ENCODE measurements at places on chromosomes 2 and 18.

DNA sequence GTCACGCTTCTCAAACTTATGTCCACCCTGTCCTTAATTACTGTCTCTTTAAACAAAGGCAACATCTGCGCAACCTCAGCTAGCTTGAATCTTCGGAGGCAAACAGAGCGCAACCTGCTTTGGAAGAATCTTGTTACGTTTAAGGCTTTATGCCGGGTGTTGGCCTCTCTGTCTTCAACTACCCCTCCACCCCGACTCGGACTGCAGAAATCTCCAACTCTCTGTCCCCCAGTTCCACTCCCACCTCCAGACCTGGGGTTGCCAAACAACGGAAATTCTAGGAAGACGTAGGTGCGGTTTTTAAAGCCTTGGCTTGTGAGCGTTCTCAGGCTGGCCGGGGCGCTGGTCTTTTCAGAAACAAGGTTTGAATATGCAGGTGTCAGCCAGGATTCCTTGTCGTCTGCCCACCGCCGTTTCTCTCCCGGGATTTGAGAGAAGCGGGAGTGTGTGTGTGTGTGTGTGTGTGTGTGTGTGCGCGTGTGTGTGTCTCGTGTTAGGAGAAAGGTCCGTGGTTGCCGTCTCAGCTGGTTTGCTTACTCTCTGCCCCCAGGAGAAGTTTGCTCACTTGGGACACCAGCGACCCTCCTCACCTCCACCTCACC lies 1.1 kb upstream of the ONECUT2 start:
- no peak for DNase-seq

DNA sequence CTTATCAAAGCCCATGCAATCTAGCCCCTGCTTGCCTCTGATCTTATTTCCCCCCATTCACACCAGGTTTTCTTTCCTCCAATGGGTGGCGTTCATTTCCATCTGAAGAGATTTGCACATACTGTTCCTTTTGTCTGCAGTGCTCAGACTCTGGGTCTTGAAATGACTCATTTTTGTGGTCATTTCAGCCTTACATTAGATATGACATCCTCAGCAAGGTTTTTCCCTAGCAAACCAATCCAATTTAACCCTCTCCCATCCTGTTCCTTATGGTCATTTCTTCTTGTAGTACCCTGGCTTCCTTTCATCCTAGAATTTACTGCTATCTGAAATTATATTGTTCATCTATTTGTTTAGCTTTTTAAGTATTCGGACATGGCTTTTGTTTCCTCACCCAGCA lies 42.5 kb upstream of the SCN1A start:
- DNase-seq: peak; percentile 59

- DNase-seq: no peak
Measured at GRCh38 chr2:191411472-191411871, 166.3 kb downstream of the MYO1B start.

GRCh38 chr2:144374163-144374661 lies 145.7 kb downstream of the ZEB2 start:
- DNase-seq: no peak

DNA sequence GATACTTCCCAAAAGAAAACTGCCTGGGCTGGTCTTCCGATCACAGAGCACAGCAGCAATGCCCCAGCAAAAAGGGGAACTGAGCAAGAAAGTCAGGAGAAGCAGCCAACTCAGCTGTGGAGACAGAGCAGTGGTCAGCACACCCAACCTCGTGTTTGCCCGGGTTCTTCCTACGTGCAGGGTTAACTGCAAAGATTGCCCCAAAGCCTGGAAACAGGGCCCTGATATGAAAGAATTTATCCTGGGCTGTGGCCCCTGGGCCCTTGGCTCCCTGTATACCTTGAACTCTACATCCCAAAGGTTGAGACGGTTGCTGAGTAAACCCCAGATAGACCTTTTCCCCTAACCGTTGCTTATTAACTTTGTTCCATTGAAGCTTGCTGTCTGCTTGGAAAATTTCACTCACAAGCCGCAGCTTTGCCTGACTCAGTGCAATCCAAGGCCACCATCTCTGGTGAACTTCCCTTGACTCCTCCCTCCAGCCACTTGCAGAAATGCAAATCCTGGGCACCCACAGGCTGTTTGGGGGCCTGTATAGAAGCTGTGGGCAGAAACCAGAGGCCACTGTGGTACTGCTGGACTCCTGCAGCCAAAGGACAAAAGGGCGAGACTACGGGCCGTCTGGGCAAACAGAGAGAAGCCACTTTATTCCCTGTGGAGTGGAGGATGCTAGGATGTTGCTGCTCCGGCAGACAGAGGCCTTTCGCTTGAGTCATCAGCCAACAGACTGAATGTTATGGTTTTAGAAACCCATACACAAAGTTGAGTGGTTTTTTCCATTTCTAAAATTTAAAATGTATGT lies 18.2 kb downstream of the NRP2 start:
- DNase-seq: peak; percentile 94

DNA sequence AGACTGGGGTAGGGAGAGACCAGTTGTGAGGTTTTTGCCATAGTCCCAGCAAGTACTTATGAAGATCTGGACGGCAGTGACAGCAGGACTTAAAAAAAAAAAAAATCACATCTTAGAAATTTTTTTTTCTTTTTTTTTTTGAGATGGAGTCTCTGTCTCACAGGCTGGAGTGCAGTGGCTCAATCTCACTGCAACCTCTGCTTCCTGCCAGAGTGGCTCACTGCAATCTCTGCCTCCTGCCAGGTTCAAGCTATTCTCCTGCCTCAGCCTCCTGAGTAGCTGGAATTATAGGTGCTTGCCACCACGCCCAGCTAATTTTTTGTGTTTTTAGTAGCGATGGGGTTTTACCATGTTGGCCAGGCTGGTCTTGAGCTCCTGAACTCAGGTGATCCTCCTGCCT lies 22.4 kb upstream of the STAT4 start:
- no peak for DNase-seq

DNA sequence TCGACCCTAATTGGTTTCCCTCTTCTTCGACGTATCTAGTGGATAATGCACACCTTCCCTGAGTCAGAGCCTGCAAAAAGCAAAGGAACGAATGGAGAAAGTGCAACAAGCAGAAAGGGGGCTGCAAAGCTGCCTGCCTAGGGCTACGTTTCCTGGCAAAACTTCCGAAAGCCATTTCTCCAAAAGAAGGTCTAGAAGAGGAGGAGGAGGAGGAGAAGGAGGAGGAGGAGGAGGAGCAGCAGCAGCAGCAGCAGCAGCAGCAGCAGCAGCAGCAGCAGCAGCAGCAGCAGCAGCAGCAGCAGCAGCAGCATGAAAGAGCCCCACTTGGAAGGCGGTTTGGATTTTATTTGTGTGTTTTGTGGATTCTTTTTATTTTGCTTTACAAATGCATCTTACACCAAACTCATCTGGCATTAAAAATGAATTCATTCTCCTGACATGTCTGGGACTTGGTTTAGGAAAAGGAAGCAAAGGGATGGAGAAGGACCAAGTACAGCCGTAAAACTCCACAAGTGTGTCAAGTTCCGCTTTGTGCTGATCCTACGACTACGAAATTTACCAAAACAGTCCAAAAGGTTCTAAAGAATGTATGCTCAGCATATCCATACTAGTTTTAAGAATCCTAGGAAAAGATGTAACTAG lies 2.0 kb downstream of the TCF4 start:
- DNase-seq: peak; percentile 33

DNA sequence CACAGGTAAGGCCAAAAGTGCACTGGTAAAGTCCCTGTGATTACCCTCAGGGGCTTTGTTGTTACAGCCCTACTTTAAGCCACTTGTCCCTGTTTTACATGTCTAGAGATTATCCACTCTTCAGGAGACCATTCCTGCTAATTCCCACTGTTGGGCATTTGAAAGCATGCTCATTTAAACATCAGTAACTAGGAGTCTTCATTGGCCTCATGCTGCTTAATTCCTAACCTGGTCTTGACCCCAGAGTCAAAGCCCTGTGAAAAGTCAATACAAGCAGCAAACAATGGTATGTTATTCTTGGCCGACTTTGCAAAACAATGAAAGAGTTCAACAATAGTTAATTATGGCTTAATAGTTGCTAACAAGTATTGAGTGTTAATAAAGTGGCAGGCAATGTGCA lies 23.2 kb downstream of the AFF3 start:
- no peak for DNase-seq

- no peak for DNase-seq
Measured at GRCh38 chr18:22034276-22034675, 135.1 kb upstream of the GATA6 start.

- peak; percentile 25 for DNase-seq
Measured at GRCh38 chr2:180376066-180376465, 369.0 kb upstream of the CWC22 start.

- peak; percentile 99 for DNase-seq
Measured at GRCh38 chr2:174778085-174778981, 14.1 kb upstream of the CHRNA1 start.

- DNase-seq: no peak
Measured at GRCh38 chr2:57886161-57886786, 160.3 kb upstream of the VRK2 start.

- DNase-seq: peak; percentile 64
Measured at GRCh38 chr2:12046641-12047040, 300.2 kb downstream of the LPIN1 start.

- no peak for DNase-seq
Measured at GRCh38 chr18:25517881-25518715, 166.1 kb upstream of the ZNF521 start.

DNA sequence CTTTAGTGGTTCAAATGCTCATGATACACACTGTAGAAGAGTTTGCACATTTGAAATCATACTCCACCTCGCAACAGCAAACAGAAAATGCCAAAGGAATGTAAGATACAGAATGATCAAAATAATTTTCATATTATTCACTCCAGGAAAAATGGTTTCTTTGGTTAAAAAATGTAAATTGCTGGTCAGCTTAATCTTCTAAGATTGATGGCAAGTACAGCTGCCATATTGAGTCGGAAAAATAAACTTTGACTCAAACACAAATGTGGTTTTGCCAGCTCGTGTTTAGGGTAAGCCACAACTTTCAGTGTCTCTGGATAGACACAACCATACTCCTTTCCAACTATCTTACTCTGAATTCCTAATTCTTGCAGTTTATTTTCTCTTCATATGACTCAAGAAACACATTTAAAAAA lies 154.9 kb upstream of the SMIM21 start:
- DNase-seq: no peak

DNA sequence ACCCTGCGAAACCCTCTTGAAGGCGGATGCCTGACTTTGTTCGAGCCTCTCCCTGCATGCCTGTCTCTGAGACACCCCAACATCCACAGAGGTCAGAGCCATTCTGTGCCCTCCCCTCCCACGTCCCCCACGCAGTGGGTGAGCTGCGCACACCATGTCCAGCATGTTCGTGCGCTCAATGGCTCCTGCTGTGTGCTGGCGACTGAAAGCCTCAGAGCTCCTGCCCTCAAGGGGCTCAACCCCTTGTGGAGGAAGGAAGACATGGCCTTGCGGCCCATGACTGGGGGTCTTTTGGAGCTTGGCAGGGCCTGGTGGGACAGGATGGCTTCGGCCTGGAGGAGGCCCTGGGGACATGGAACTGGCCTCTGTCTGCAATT lies 45.7 kb downstream of the ANKMY1 start:
- DNase-seq: no peak

DNA sequence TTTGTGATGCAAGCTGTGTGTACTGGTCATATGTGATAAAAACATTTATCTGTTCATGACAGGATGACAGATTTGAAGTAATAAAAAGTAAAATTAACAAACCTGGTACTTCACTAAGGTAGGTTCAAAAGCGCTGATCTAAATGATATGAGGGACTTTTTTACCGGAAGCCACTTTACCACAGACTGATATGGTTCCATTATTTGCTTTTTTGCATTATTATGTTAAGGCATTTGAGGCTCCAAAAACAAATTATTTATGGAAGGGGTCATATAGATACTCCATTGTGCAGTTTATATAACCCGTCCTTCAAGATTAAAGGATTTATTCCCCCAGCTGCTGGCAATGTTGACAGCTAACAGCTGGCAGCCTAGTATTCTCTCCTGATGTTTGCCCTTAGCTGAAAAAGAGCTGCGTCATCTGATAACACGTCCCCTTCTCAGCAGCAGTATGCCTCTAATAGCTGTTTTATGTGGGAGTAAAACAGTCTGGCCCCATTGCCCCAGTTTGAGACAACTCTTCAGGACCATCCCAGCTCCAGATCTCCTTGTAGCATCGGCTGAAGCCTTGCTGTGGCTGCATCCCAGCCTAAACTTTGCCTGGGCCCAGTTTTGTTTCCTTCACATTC lies 84.8 kb upstream of the XIRP2 start:
- peak; percentile 30 for DNase-seq

GRCh38 chr2:234257859-234258561 lies 207.5 kb downstream of the SPP2 start:
- peak; percentile 98 for DNase-seq

- DNase-seq: no peak
Measured at GRCh38 chr2:179443180-179443579, 178.5 kb upstream of the SESTD1 start.

- DNase-seq: peak; percentile 37
Measured at GRCh38 chr2:222861411-222862105, 722 bp downstream of the ACSL3 start.

GRCh38 chr2:112199188-112199587 lies 55.7 kb downstream of the ZC3H8 start:
- no peak for DNase-seq

DNA sequence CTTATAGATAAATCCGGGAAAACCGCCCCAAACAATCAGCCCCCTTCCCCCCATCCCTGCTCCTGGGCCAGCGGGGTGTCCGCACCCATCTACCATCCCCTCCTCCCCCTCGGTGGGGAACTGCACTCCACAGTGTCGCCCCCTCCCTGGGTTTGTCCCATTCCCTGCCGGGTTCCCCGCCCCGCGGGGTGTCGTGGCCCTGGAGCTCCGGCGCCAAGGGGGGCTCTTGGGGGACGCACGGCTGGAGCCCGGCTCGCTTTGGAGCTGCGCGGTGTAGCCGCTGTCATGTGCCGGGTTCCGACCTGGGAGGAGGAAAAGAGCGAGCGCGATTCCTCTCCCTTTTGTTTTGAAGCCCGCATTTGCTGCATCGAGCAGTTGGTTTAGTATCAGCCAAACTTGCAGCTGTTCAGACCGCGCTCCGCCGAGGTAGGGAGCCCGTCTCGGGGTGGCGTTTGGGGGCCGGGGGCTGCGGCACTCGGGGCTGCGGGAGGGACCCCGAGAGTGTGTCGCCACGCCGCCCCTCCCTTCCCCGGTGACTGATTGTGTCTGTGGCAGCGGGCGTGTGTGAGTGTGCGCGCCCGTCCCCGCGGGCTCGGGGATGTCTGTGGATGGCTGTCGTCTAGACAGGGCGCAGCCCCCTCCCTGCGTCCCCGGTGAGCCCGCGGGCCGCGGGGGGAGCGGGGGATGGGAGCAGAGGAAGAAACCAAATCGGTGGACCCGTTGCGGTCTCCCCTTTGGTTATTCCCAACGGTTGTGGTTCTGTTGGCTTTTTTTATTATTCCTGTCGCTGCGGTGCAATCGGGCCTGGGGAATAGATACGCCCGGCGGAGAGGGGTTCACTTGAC lies 797 bp downstream of the CTIF start:
- DNase-seq: peak; percentile 74

DNA sequence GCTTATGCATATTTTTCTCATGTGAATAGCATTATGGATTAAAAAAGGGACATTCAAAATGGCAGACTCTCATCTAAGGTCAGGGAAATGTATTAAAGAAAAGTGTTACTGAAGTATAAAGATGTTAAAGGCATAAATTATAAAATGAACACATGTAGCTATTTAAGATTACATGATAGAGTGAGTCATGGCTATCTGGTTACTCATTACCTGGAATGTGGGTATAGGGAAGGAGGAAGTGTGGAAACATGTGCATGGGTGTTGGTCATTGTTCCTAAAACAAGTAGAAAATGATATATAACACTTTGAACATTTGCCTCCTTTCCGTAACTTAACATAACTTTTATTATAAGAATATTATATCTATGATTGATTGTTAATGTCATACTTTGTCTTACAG lies 66.4 kb downstream of the MYO1B start:
- peak; percentile 68 for DNase-seq

Data from choroid plexus epithelial cell (primary cell).